Amniotic epithelial cell (primary cell): ENCODE measurements at places on chromosomes 7 and 10.

GRCh38 chr10:126041804-126042231 lies 145.5 kb downstream of the FANK1 start:
- DNase-seq = peak; percentile 82

- DNase-seq = peak; percentile 78
These were observed 25.4 kb upstream of the ELN start for GRCh38 chr7:74002474-74003017.

GRCh38 chr7:34357946-34358345 lies 300.1 kb upstream of the NPSR1 start:
- DNase-seq = no peak

DNA sequence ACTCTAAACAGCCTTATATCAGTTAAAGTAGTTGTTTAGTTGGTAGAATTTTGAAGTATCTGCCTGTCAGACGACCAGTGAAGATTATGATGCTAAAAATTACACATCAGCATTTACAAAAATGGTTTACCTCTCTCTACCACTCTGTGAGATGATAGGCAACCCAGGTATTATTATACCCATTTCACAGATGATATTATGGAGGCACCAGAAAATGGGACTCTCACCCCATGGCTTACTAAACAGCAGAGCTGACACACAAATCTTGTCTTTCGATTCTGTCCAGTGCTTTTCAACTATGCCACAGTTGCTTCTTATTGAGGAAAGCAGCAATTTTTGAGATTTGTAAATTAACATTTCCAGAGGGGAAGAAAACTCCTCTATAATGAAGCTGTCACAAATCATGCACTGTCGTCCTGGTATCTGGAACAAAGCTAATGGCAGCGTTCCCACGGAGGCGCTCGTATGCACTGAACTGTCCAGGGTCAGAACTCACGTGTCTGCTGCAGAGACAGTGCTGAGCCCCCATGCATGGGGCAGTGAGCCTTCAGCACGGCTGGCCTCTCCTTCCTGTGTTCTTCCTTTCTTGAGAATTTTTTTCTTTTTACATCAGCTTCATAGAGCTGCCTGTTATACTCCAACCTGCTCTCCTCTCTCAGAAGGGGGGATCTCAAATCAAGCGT lies 381.1 kb downstream of the SDK1 start:
- no peak for DNase-seq

- DNase-seq = no peak
These were observed 33.7 kb downstream of the AP5Z1 start for GRCh38 chr7:4809091-4809591.

- no peak for DNase-seq
These were observed 117.9 kb upstream of the DIP2C start for GRCh38 chr10:807163-807957.

GRCh38 chr7:75986147-75986781 lies 8.1 kb downstream of the TMEM120A start:
- no peak for DNase-seq

DNA sequence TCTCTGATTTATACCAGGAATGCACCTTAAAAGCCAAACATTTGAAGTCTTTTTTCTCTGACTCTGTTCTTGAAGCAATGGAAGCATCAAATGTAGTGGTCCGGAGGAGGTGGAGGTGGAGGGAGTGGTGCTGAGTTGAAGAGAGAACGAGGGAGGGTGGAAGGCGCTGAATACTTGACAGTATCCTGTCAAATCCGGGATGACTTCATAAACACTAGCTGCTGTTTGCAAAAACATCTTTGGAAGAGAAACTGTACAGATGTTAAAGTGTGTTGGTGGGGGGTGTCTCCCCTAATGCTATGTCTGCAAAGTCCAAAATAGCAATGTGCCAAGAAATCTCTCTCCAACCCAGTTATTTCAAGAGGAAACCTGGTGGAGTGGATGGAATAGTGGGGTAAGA lies 328.5 kb upstream of the AUTS2 start:
- no peak for DNase-seq

- no peak for DNase-seq
These were observed 123.1 kb upstream of the HPS1 start for GRCh38 chr10:98569853-98570252.

- DNase-seq = no peak
These were observed 2.7 kb downstream of the MGAM2 start for GRCh38 chr7:142114207-142114606.

DNA sequence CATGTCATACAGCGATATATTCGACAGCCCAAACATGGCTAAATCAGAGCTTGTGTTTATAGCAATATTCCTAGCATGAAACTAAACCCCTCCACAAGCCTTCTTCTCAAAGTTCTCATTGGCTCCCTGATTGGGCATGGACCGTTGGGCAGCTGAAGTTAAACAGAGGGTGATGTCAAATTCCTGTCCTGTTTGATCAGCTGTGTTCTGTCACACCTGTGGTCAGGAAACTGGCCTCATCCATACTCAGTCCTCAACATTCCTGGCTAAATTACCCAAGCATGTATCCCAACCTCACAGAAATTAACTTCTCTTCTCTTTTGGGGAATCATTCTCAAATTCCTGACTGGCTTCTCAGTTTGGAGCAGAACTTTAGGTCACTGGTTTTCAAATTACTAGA lies 107.9 kb downstream of the ODAD2 start:
- DNase-seq = no peak

GRCh38 chr10:86261941-86262687 lies 104.5 kb downstream of the GRID1 start:
- DNase-seq = no peak

DNA sequence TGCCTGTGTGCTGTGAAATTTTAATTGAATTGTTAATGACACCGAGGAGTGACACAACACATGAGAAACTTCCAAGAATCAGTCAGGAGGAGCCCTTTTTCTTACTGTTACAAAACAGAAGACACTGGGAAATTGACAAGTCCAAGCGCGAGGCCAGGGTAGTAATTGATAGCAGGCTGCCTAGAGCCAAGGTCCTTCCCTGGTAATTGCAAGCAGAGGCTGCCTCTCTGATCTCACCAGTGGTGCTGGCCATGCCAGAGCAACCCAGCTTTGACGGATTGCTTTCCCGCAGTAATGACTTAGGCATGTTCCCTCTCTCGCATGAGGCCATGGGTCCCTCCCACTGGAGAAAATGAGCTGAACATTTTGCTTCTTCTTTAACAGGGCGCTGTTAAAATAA lies 111.5 kb downstream of the LRMDA start:
- peak; percentile 65 for DNase-seq

- DNase-seq = no peak
These were observed 479.8 kb downstream of the PTPRN2 start for GRCh38 chr7:158107806-158108205.

- DNase-seq = peak; percentile 85
These were observed 29.6 kb downstream of the AMZ1 start for GRCh38 chr7:2717293-2718261.

GRCh38 chr7:20249920-20250319 lies 32.7 kb upstream of the MACC1 start:
- DNase-seq = no peak

DNA sequence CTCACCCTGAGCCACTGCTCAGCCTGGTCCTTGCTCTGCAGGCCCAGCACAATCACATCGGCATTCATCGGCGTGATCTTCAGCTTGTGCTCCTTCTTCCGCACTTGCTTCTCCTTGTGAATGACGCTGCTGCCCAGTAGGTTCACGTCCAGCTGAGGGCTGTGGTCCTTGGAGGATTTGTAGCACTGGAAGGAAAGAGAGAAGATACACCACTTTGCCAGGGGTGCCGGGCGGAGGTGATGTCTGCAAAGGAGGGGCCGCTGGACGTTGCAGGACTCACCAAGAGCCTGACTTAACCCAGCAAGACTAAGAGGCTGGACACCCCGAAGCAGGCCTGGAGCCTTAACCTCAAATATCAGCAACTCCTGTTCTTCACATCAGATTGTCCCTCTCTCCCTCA lies 74.8 kb downstream of the VWA2 start:
- DNase-seq = no peak
